ENCODE measurements at places on chromosomes 3 and 15.

DNA sequence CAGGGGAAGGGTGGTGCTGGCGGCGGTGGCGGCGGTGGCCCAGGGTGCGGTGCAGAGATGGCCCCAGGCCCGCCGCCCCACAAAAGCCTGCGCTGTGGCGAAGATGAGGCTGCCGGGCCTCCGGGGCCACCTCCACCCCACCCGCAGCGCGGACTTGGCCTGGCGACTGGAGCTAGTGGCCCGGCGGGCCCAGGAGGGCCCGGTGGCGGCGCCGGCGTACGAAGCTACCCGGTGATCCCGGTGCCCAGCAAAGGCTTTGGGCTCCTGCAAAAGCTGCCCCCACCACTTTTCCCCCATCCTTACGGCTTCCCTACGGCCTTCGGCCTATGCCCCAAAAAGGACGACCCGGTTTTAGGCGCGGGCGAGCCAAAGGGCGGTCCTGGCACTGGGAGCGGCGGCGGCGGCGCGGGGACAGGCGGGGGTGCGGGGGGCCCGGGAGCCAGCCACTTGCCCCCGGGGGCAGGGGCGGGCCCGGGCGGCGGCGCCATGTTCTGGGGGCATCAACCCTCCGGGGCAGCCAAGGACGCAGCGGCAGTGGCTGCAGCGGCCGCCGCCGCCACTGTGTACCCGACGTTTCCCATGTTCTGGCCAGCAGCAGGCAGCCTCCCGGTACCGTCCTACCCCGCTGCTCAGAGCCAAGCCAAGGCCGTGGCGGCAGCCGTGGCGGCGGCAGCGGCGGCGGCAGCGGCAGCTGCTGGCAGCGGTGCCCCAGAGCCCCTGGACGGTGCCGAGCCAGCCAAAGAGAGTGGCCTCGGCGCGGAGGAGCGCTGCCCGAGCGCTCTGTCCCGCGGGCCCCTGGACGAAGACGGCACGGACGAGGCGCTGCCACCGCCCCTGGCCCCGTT, 1.6 kb downstream of the SKOR1 start:
- DNase-seq: no peak

GRCh38 chr3:9754678-9755077, 4.9 kb downstream of the OGG1 start:
- DNase-seq: no peak

DNA sequence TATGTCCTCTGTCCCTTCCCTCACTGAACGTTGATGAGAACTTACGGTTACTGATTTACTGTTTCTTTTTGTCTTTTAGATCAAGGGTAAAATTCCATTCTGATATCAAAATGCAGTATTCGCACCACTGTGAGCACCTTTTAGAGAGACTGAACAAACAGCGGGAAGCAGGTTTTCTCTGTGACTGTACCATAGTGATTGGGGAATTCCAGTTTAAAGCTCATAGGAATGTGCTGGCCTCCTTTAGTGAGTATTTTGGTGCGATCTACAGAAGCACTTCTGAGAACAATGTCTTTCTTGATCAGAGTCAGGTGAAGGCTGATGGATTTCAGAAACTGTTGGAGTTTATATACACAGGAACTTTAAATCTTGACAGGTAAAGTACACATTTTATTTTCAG, 990 bp downstream of the MYNN start:
- DNase-seq: no peak

DNA sequence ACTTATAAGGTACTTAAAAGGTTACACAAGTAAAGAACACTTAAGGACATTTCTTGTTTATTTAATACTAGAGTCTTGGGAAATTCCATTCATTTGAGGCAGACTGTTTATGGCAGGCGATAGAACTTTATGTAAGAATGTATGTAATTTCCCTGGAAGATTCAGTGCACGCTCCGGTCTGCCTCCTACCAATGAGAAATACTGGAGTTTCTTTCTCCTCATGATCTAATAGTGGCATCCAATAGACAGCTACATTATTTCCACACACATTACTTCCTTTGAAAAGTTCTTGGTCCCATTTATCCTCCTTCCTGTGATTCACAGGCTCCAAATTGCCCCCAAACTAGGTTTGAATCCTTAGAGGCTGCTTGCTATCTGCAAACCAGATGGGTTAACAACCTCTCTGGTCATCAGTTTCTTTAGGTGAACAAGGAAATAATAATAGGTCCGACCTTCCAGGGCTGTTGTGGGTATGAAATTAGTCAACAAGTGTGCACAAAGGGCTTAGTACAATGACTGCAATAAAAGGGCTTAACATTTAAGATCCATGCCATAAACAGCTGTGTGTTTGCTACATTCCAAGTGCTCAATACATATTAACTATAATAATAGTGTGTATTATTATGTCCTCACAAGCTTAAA, 30.7 kb downstream of the EIF4E3 start:
- no peak for DNase-seq

DNA sequence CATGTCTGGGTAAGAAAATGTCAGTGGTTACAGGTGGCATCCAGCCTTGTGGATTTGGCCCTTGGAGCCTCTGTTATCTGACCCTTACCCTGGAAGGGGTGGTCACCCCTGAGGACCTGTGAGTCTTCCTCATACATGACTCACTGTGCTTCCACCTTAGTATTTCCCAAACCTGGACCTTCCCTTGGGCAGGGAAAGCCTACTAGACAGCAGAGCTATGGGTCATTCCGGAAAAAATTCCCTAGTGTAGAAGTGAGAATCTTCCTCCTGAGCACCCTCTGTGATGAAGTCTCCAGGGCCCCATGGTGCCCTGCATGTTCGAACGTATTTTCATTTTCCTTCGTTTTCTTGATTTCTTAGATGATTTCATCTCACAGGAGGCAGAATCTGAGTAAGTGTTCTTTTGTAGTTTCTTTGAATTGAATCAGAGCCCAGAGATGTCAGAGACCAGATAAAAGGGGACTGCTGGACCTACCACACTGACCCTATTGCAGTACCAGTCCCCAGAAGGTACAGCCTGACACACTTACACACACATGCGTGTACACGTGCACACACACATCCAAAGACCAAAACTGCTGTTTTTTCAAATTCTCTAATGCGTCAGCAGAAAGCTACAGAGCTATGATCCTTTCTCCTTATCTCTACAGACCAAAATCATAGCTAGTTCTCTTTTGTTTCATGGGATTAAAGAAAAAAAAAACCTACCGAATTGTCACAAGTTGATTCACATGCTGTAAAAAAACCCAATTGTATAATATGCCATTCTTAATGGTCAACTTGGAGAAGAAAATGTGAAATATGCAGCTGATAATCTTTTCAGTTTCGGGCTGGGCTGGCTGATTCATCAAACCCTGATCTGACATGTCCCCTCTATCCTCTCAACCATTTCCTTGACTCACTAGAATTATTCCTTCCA, 50.5 kb upstream of the ARHGEF3 start:
- DNase-seq: no peak

DNA sequence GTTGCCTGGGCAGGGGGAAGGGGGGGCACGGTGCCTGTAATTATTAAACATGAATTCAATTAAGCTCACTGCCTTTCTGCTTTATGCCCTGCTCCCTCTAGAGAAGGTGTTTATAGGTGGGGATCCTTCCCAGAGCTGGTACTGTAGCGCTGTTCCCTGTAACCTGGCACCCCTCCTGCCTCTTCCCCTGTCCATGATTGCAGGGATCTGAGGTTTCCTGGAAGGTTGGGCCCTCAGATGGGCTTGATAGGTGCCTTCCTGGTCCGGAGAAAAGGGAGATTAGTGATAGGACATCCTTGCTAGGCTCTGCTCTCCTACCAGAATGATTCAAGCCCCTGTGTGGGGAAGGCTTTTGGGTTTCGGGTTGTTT, 2.1 kb upstream of the FAM131A start:
- no peak for DNase-seq

DNA sequence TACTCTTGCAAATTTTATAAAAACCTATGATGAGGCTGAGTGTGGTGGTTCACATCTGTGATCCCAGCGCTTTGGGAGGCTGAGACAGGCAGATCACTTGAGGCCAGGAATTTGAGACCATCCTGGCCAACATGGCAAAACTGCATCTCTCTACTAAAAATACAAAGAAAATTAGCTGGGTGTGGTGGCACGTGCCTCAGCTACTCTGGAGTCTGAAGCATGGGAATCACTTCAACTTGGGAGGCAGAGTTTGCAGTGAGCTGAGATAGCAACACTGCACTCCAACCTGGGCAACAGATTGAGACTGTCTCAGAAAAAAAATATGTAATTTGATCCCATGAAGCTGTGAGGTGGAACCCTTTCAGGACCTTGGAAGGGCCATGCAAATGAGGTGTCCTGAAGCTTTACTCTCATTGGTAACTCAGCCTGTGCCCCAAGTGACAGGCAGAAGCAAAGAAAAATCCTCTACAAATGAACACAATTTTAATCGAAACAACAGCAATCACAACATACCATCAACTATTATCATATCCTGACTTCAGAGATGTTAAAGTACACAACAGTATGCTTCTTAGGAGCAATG, 84.6 kb upstream of the CDV3 start:
- no peak for DNase-seq

GRCh38 chr3:119315600-119316312, 21.6 kb downstream of the ARHGAP31 start:
- no peak for DNase-seq

- DNase-seq: no peak
Observed at GRCh38 chr3:172009803-172010202, 29.6 kb upstream of the FNDC3B start.

- DNase-seq: no peak
Observed at GRCh38 chr15:66025972-66026371, 156.7 kb downstream of the RAB11A start.

DNA sequence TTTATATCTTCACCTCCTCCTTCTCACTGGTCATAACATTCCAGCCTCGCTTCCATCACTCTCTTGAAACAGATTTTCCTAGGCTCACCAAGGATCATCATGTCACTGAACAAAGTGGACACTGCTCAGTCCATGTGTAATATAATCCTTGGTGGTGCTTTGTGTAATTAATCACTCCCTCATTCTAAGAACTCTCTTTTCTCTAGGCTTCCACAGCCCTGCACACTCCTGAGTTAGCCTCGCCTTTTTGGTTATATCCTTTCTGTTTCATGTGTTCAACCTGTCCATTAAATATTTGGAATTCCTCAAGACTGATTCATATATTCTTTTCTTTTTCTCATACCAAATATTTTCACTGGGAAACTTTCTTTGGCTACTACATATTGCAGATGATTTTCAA, 440.8 kb downstream of the PYDC2 start:
- DNase-seq: no peak

DNA sequence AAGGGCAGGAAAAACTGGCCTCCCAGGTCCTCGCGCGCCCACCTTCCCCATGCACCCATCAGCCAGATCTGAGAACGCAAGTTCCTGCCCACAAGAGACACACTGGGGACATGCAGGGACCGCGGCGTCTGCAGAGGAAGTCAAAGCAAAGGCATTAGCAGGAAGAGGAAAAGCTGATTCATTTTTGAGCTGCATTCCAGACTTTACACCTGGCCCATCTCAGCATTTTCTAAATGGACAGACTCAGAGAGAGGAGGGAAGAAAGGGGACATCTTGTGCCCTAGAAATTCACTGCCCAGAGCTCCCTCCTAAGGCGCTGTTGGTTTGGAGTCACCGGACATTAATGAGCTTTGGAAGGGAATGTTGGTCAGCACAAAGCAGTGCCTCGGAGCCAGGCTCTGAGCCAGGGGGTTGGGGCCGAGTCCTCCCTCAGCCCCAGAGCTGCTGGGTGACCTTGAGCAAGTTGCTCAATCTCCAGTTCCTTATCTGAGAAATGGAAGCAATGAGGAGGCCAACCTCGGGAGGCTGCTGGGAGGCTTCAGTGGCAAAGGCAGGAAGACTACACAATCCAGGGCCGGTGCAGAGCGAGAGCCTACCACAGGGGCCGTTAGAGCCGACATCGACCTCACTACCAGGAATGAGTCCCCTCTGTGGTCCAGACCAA, 150.5 kb upstream of the IQSEC1 start:
- no peak for DNase-seq

GRCh38 chr15:67146234-67146633, 80.8 kb downstream of the SMAD3 start:
- no peak for DNase-seq

DNA sequence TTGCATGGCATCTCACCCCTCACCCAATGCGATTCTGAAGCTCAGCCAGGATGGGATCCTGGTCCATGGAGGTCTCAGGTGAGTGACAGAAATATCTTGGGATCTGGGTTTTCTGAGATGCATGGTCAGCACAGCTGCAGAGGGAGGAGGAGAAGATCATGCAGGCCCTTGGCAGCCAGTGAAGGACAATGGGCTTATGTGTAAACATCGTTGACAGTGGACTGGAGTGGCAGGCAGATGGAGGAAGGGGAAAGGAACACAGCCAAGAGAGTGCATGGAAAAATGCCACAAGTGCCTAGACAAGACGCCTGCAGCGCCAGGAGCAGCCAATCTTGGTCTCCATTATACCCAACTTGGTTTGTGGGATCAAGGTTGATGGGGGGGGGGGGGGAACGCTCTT, 347.9 kb downstream of the MCTP2 start:
- no peak for DNase-seq

- DNase-seq: no peak
Observed at GRCh38 chr3:157175691-157176507, 16.0 kb upstream of the CCNL1 start.

DNA sequence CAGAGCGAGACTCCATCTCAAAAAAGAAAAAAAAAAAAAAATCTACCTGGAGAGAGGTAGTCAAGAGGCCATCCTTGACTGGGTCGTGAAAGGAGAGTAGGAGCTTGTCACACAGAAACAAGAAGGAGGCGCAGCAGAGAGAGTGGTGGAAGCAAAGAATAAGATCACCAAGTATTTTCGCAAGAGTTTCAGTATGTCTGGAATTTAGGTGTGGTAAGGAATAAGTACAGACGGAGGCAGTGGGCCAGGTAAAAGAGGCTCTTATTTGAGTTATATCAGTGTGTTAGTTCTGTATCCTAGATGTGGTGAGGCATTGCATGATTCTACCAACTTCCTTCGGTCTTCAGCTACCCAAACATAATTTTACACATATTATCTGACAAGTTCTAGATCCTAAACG, 14.6 kb upstream of the ATP10A start:
- DNase-seq: no peak

GRCh38 chr3:46675426-46675825, 18.1 kb downstream of the ALS2CL start:
- no peak for DNase-seq

- no peak for DNase-seq
Observed at GRCh38 chr3:64892671-64893309, 205.0 kb upstream of the ADAMTS9 start.

Measured in smooth muscle cell of the brain vasculature (primary cell).